ENCODE measurements at places on chromosomes 12 and 14.

GRCh38 chr14:90788031-90788430 lies 28.2 kb downstream of the TTC7B start:
- no peak for DNase-seq

DNA sequence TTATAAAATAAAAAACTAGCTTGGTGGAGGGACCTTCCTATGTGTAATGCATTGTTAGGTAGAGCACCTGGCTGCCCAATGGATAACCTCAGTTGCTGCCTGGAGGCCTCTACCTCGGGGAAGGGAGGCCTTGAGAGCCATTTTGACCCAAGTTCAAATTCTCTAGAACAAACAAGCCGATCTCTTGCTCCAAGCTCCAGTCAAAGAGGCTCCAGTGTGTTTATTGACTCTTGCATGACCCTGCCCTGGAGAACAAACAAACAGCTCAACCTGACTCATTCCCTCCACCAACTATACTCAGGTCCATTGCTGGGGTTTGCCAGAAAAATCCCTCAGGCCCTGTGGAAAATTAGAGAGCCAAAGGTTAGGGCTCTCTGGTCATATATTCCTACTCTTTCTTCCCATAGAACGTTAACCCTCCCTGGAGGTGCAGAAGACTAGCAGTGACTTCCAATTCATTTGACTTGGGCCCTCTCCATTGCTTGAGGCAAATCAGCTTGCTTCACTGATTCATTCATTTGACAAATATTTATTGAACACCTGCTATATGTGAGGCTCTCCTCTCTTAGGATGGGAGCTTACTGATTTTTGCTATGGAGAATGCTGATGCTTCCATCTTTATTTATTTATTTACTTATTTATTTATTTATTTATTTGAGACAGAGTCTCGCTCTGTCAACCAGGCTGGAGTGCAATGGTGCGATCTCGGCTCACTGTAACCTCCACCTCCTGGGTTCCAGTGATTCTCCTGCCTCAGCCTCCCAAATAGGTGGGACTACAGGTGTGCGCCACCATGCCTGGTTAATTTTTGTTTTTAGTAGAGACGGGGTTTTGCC lies 73.7 kb upstream of the CISTR start:
- no peak for DNase-seq

GRCh38 chr14:63800651-63801375 lies 52.0 kb upstream of the SYNE2 start:
- DNase-seq = no peak

DNA sequence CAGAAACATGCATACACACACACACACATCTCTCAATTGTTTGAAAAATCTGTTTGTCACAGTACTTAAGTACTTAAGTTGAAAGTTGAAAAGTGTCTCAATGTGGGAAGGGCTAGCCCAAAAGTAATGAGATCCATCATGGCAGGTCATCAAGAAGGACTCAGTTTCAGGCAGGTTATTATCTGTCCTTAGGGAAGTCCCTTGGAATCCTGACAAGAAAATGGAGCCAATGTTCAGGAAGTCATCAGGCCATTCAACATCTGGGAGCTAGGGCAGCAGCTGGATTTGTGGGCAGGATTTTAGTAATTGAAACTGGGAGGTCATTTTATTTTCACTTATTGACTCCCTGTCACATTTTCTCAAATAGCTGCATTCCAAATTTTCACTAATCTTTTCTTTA lies 56.0 kb downstream of the MSRB3 start:
- DNase-seq = no peak

GRCh38 chr14:103279142-103280025 lies 54.7 kb upstream of the EIF5 start:
- DNase-seq = no peak

- no peak for DNase-seq
Observed at GRCh38 chr14:63167044-63167443, 37.2 kb upstream of the RHOJ start.

GRCh38 chr12:25025951-25026490 lies 77.1 kb upstream of the BCAT1 start:
- DNase-seq = no peak

GRCh38 chr12:130342842-130343241 lies 5.2 kb downstream of the PIWIL1 start:
- no peak for DNase-seq

GRCh38 chr12:122035292-122035691 lies 13.6 kb downstream of the BCL7A start:
- no peak for DNase-seq

GRCh38 chr12:64997858-64998257 lies 123.2 kb downstream of the WIF1 start:
- no peak for DNase-seq

- no peak for DNase-seq
Observed at GRCh38 chr14:70525691-70526090, 9.1 kb downstream of the ADAM20 start.

DNA sequence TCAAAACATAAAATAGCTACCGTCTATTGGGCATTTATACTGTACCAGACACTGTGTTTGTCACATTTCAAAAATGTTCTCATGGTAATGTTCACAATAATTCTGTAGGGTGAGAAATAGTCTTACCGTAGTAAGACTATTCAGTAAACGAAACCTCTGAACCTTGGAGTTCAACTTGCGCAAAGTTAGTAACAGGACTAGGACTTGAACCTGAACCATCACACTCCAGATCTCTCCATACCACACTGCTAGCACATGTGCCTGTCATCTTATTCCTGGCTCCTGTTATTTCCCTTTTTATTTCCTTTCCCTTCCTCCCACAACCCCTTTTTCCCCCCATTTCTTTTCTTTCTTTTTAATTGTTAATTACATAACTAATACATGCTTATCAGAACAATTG lies 65.4 kb downstream of the PLEKHA5 start:
- DNase-seq = no peak

- peak; percentile 86 for DNase-seq
Observed at GRCh38 chr14:50344116-50344775, 32.1 kb downstream of the DMAC2L start.

DNA sequence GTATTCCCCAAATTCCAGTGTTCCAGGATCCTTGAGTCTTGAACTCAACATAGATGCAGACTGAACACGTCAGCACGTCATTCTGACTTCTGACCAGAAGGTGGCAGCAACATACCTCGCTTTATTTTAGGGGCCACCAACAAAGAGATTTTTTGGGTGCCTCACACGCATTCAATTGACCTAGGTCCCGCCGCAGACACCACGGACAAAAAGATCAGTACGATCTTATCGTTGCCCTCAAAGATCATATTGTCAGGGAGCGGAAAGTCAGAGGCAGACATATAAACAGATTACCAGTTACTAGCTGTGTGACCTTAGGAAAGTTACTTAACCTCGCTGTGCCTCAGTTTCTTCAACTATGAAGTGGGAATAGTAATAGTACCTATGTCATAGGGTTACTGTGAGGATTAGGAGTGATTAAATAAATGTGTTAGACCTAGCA lies 6.5 kb upstream of the PRPH start:
- peak; percentile 75 for DNase-seq

- peak; percentile 46 for DNase-seq
Observed at GRCh38 chr14:105525861-105526775, at the start of gene TMEM121. Gene TMEM121 (plus strand): TSS chr14:105526583. CDS start chr14:105528835, 2,252 bp downstream.

All from activated CD4-positive, alpha-beta T cell treated with anti-CD3 and anti-CD28 coated beads for 48 hours (primary cell).